ENCODE measurements at places on chromosomes 3 and 15.

DNA sequence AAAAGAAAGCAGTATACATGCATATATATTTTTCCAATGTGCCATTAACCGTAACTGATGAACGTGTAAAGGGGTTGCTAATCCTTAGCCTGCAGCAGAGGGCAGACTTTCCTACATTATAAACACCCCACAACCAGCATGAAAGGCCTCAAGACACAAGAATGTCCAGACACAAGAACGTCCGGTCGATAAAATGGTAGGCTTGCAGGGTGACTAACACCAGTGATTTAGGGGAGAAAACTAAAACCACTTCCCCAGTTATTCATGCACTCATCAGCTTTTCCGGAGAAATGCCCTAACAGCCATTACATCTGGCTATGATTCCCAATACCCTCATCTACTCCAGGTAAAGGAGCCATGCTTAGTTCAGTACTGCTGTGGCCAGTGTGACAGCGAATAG lies 57.4 kb downstream of the LRTM1 start:
- no peak for DNase-seq

GRCh38 chr3:54954022-54954421 lies 26.2 kb upstream of the LRTM1 start:
- no peak for DNase-seq

GRCh38 chr3:25962255-25962654 lies 172.4 kb downstream of the OXSM start:
- DNase-seq, result no peak

DNA sequence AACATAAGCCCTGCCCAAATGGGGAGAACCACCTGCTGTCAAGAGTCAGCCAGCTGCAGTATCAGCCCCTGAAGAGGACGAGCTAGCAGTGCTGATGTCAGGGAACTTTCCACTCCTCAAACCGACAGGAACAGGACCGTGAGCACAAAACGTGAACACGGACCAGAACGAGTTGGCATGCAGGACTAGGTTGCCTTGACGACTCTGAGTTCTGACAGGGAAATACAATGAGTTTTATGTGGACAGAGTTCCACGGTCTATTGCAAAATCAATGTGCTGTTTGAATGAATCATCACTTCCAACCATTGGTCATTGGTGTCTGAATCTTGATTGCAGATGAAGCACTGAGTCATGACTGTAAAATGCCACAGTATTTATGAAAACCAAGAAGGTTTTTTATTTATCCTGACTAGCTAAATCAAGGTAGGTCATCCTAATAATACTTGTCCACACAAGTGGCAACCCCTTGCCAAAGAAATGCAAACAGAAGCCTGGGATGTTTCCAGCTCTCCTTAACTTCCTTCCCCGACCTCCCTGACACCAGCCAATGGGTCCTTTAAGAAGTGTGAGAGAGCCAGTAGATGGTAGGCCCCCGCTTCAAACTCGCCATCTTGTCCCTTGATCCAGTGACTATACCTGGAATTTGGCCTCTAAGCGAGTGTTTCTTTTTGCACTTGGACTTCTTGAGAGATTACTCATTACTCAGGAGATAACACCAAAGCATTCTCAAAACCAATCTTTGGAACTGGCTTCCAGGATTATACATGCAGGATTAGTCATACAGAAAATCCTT lies 119.6 kb downstream of the ASB7 start:
- DNase-seq, result peak; percentile 92

- no peak for DNase-seq
Observed at GRCh38 chr3:26058901-26059321, 269.0 kb downstream of the OXSM start.

GRCh38 chr15:63318344-63318743 lies 40.9 kb downstream of the APH1B start:
- no peak for DNase-seq

GRCh38 chr3:13700362-13700761 lies 151.4 kb downstream of the FBLN2 start:
- no peak for DNase-seq

- no peak for DNase-seq
Observed at GRCh38 chr3:17033516-17034168, 148.9 kb downstream of the PLCL2 start.

- no peak for DNase-seq
Observed at GRCh38 chr3:13626396-13626795, 77.5 kb downstream of the FBLN2 start.

GRCh38 chr3:153268564-153269279 lies 106.7 kb downstream of the RAP2B start:
- no peak for DNase-seq

DNA sequence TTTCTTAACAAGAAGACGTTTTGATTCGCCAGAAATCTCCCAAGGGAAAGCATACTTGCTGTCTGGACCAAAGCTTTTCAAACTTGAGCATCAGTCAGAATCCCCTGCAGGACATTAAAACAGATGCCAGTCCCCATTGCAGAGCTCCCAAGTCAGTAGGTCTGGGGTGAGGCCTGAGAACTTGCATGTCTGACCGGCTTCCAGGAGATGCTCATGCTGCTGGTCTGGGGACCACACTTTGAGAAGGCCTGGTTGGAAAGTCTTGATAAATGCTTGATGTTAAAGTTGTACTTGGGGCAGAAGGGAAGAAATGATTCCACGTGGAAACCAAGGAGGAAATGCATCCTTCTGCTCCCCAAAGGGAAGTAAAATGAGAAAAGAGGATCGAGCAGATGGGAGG lies 24.3 kb upstream of the CAV3 start:
- no peak for DNase-seq

GRCh38 chr3:48140336-48140757 lies 47.9 kb downstream of the CDC25A start:
- DNase-seq, result no peak

GRCh38 chr3:129663045-129663446 lies 56.6 kb upstream of the PLXND1 start:
- DNase-seq, result no peak

DNA sequence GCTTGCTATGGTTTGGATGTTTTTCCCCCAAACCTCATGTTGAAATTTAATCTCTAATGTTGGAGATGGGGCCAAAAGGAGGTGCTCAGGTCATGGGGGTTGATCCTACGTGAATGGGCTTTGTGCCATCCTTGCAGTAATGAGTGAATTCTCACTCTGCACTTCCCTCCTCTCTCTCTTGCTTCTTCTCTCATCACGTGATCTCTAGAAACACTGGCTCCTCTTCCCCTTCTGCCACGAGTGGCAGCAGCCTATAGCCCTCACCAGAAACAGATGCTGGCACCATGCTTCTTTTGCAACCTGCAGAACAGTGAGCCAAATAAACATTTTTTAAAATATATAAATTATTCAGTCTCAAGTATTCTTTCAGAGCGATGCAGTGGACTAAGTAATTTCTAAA lies 13.3 kb upstream of the PLSCR1 start:
- no peak for DNase-seq

DNA sequence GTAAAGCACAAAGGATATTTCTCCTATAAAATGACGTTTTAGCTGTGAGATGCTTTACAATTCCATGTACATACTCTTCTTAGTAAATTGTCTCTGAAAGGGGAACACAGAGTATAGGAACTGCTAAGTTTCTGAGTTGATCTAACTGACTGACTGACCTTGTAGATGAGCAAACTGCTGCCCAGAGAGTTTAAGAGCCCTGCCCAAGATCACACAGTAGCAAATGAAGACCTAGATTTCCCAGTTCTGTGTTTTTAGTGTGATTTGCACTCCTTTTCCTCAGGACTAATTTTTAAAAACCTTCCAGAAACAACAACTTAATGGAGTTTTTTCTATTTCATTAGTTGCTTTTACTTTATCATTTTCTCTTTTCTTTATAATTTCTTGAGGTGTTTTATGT lies 247.7 kb downstream of the PDCD6IP start:
- DNase-seq, result no peak

GRCh38 chr3:71753701-71754609 lies at the start of gene GPR27:
GPR27 (plus strand) TSS chr3:71753855; CDS start chr3:71754050, 195 bp downstream.
- DNase-seq, result no peak

GRCh38 chr15:37891766-37892368 lies 42.6 kb upstream of the TMCO5A start:
- DNase-seq, result no peak

DNA sequence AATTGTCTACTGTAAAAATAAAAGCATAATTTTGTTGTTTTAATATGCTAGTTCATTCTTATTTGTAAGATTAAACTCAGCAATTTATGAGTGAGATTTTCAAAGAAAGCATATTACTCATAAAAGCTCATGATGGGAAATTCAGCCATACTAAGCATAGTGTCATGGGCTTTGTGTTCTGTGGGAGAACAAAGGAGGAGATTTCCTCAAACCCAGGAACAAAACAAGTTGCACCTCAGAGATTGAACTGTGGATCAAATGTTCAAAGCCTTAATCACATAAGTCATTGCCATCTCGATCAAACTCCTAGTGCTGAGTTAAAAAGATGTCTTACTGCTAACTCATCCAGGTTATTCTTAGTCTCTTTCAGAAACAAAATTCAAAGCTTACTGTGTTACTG lies 85.6 kb upstream of the PDZRN3 start:
- DNase-seq, result no peak

DNA sequence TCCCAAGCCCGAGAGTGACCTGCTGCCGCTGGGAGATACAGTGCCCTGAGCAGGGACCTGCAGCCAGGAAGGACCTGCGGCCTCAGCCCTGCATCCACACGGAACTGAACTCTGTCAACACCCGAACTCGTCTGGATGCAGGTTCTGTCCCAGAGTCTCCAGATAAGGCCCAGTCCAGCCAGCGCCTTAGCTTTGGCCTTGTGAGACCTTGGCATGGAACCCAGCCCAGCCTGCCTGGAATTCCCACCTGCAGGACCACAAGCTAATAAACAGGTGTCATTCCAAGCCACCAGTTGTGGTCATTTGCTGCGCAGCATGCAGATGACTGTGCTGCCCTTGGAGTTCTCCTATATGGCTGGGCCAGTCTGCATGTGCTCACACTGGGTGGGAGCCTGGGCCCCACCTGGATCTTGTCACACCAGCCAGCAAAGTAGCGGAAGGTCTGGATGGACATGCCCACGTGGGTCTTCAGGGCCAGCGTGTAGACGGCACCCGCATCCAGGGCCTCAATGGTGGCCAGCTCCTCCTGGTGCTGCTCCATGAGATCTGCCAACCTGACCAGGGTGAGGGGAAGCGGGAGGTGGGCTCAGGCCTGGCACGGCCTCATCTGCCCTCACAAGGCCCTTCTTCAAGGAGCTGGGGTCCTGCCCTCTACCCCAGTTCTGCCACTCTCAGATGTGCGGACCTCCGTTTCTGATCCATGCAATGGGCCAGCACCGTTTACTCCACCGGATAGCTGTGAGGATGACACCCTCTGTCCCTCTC lies 47.2 kb upstream of the SLC41A3 start:
- no peak for DNase-seq

- DNase-seq, result no peak
Observed at GRCh38 chr3:136166507-136166906, 29.6 kb downstream of the MSL2 start.

DNA sequence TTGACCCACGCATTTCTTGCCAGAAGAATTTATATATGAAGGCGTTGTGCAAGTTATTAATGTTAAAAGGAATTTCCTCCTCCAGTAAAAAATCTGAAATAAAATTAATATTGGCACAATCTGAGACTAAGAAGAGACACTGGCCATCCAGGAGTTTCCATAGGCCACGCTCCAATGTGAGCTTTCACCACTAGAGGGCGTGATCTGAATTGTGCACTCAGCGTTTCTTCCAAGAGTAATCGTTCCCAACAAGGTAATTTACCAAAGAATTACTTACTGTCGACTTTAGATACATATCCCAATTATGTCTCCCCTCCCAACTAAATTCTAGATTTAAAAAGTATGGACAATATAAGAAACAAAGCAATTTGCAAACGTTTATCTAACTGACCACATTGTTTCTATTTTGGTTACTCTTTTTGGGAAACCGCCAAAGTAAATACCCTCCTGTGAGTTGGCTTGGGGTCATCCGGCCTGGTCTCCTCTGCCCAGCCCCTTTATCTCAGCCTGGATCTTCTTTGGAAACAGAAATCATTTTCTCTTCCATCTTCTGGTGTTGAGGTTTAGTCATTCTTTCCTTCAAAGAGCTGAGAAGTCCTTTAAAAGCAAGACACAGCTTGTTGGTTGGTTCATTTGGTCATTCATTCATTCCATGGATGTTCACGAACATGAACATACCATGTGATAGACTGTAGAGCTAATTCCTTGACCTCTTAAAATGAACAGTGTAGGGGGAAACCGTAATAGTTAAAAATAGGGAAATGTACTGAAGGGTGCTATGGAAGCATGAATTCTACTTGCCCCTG lies 26.2 kb downstream of the POLR2M start:
- DNase-seq, result peak; percentile 70

DNA sequence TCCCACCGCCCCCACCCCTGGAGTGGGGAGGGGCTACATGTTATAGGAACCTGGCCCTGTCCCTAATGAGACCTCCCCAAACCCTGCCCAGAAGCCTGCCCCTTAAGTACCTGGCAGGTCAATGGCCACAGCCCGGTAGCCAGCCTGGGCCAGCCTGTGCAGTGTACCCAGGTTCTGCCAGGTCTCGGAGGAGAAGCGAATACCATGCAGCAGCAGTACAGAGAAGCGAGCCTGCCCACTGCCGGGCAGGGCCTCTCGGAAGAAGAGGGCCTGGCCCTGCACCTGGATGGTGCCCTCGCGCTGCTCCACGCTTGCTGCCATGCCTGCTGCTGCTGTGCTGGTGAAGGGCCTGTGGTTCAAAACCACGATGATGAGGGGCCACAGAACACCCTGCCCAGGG lies 2.5 kb downstream of the ABHD14B start:
- no peak for DNase-seq

- no peak for DNase-seq
Observed at GRCh38 chr3:123320221-123320620, 118.5 kb downstream of the SEC22A start.

DNA sequence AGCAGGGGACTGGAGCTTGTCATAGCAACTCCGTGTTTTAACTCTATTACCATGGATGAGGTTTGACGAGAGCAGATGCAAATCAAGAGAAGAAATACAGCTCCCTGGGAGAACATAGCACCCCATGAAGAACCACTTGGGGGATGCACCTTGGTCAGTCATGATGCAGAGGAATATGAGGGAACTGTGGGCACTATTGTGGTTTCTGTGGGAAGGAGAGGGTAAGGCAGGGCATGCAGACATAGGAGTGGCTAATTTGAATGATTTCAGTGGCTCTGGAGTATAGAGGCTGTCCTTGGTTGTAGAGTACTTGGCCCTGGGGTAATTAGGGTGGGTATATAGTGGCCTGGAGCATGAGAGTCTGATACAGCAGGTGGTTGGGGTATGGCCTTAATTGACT lies 131.9 kb downstream of the EDEM1 start:
- no peak for DNase-seq

DNA sequence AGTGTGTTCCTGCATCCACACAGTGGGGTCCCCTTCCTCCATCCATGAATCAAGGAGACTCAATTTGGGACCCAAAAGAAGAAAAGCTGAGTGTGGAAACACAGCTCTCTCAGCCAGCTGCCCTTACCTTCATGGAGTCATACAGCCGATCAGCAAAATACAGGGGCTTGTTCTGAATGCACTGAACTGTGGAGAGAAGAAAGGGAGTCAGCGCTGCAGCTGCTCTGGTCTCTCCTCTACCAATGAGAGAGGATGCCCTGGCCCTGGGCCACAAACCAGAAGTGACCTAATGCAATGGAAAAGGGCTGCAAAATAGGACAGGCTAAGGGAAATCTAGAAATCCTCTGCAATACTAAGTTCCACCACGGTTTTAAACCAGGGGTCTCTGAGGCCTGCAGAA lies 46.7 kb downstream of the ANXA2 start:
- DNase-seq, result no peak

All from ascending aorta (tissue), 2 donors.